Stimulated activated CD4-positive, alpha-beta T cell treated with anti-CD3 and anti-CD28 coated beads, Interleukin-4, amount 100 ng/mL, for 24 hours (primary cell): ENCODE measurements at places on chromosomes 3 and 15.

DNA sequence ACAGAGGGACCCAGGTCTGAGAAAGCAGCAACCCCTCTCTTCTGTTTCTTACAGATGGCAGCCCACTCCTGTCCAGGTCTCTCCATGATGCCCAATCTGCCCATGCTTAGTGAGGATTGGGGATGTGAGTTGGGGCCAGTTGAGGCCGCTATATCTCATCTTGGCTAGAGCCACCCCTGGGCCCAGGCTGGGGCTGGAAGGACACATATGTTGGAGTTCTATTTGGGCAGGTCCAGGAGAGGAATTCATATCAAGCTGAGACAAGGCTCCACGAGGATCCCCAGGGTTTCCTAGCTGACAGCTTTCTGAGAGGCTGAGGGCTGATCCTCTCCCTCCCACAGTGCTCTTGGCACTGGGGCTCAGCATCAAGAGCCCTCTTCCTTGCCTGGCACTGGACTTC, 11.4 kb downstream of the TGM5 start:
- DNase-seq, result no peak

GRCh38 chr15:98776607-98777281, 128.4 kb downstream of the IGF1R start:
- no peak for DNase-seq

GRCh38 chr3:18481946-18482548, 56.9 kb upstream of the SATB1 start:
- DNase-seq, result no peak

DNA sequence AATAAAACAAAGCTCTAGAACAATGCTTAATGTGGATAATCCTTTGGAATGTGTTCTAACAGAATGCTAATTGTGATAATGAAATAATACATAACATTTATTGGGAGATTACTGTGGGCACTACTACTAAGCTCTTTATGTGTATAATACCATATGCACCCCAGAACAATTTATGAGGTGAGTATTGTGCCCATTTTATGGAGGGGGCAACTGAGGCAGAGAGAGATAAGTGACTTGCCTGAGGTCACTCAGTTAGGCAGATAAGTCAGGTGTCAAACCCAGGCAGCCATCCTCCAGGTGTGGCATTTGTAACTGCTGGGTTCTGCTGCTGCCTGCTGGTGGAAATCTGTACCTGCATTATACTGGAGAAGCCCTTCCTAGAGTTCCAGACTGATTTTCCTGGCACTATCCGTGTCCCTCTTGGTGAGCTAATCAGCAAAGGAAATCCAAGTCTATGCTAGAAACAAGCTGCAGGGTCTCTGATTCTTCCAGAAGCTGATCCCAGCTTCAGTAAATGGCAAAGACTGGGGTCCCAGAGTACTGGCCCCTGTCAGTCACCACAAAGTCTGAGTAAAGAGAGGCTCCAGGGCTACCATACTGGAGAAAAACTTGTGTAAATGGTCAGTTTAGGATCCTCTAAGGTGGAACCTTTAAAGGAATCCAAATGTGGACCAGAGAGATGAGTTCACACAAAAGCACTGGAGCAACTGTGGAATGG, 22.6 kb upstream of the RBP1 start:
- DNase-seq, result no peak

DNA sequence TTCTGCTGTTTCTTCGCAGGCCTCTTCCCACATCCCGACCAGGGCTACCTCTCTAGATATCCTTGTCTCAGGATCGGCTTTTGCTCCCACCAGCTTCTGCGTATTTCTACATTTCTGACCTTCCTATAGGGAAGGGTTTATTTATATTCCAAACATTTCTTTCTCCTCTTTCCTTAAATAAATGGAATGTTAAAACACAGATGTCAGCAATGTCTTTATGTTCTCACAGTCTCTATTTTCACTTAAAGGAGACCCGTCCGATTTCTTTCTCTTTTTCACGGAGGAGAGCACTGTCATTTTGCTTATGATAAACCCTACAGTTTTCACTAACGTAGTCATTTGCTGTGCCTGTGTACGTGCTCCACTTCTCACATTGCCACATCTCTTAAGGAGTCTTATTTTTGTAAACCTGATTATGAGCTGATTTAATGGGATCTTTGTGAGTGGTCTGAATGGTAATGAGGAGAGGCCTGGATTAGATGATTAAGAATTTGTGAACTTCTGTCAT, 630 bp downstream of the KIF15 start:
- no peak for DNase-seq

GRCh38 chr15:31049111-31049510, 52.4 kb downstream of the TRPM1 start:
- no peak for DNase-seq

DNA sequence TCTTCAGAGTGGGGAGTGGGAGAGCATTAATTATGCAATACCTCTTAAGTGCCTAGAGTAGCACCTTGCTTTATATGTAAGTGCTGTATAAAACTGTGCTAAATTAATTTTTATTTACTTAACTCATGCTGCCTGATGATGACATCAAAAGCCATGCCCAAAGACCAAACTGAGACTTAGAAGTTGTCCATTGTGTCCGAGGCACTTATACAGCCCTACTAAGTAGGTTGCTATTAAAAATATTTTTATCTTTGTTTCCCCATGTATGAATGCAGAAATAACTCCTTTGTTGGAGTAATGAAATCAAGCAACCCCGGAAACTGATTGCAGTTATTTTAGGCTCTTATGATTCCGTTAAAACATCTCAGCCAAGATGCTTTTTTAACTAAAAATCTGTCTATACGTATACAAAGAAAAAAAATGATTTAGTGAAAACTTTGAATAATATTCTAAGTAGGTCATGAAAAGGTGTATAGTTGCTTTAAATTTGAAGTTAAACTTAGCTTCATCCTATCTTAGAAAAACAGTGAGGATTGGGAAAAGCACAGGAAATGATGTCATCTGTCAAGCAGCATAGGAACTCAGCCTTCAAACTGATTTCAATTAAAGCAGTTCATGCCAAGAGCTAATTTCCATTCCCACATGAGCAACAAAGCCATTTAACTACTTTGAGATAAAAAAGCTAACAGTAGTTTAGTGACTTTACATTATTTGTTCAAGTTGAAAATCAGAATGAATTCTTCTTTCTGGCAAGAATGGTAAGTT, 43.0 kb downstream of the FBN1 start:
- no peak for DNase-seq

- no peak for DNase-seq
These were observed 8.9 kb downstream of the CISH start for GRCh38 chr3:50602595-50603191.

GRCh38 chr15:43102187-43102586, 3.7 kb downstream of the UBR1 start:
- no peak for DNase-seq

DNA sequence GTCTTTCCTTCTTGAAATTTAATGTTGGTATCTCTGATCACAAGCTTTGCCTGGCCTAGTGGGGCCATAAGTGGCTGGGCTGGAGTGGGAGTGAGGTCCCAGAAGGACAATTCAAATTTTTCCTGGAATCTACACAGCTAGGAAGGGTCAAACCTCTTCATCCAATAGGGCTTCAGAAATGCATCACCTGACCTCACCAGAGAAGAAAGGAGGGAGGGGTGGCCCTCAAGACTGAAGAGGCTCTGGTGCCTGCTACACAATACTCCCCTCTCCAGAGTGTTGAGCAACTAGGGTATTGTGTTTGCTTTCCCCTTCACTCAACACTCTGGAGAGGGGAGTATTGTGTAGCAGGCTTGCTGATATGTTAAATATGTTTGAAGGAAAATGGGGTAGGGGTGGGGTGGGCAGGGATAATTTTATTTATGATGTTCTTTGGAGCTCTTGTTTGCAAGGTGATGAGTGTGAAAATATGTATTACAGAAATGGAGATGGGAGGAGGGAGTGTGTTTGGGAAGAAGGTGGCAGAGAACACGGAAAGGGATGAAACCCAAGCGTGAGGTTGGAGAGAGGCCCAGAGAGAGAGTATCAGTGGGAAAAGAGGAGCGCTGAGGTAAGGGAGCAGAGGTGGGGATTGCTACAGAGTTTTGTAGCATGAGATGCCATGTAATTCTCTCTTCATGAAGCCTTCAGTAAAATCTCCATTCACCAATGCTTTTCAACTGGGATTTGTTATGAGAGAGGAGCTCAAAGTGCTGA, 5.7 kb upstream of the KLHL24 start:
- no peak for DNase-seq
